ENCODE measurements at places on chromosomes 5 and 9.

DNA sequence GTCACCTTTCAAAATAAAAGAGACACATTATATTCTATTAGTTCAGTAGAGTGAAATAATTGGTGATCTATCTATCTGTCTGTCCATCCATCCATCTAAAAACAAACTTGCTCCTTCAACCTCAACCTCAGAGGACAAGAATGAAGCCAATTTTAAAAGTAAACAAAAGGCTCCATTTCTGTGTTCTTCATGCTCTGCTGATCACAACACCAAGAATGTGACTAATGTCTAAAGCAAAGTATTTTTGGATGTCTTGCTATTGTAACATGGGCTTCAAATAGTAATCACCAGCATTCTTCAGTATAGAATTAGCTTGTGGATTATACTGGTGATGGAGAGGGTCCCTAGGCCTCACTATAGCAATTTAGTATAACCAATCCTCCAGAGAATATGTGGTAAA lies 1304.4 kb downstream of the MAT2B start:
- peak; percentile 78 for DNase-seq

- no peak for DNase-seq
Observed at GRCh38 chr9:69658987-69659675, 13.0 kb downstream of the APBA1 start.

DNA sequence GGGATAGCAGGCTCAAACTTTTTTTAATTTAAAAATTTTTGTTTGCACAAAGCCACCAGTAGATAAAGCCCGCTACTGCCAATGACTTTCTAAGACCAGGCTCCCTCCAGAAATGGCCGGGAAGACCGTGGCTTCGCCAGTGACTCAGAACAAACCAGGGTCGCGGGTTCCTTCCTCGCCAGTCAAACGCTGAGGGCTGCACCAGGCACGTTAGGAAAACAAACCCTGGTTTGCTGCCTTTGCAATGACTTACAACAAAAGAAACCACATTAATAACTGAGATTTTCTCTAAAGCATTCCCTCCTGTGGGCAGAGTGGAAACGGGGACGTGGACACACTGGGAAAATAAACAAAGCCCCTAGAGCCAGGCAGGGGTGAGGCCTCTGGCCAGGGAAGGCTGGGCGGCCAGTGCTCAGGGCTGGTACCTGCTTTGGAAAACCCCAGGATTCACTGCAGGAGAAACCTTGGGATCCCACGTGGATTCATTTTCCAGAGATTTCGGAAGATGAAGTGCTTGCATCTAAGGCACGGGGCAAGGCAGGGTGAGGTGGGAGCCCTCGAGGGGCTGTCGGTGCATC lies 3.8 kb downstream of the PRRX2 start:
- DNase-seq, result peak; percentile 92

DNA sequence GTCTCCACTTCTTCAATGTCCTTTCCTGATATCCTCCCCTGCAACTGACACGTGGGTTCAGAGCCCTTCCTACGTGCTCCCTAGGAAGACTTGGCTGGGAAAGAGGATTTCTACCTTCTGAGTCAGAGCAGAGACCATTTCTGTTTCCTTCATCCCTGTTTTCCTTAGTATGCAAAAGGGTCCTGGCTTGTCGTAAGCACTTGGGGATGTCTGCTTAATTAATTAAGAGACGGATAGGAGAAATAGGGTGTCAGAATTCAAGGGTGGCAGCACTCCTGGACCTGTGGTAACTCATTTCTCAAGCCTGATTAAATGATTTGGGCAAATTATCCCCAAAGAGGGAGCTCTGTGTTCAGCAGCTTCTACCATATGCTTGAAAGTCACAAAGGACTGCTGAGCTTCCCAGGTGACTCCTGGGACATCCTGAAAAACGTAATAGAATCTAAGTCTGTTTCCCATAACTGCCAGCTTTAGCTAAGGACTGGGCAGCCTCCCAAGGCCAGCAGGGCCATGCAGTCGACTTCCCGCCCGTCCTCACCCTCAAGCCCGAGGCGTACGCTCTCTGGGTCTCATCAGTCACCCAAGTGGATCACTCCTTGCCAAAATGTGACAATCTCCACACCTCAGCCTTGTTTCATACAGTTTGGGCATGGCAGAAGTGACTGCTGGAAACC lies 20.5 kb downstream of the ABCA1 start:
- peak; percentile 83 for DNase-seq

GRCh38 chr5:39116344-39117170 lies 42.4 kb upstream of the RICTOR start:
- no peak for DNase-seq

GRCh38 chr9:117359910-117360309 lies 54.9 kb downstream of the ASTN2 start:
- DNase-seq, result no peak

GRCh38 chr9:89923961-89924504 lies 319.2 kb downstream of the GADD45G start:
- DNase-seq, result no peak

DNA sequence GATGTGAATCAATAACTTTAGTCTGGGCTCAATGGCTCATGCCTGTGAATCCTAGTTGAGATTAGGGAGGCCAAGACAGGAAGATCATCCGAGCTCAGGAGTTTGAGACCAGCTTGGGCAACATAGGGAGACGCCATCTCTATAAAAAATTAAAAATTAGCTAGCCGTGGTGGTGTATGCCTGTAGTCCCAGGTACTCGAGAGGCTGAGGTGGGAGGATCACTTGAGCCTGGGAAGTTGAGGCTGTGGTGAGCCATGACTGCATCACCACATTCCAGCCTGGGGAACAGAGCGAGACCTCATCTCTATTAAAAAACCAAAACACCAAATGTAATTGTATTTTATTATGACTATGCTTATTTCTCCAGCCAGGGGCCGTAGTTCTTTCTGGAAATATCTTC lies 69.6 kb upstream of the NR5A1 start:
- DNase-seq, result no peak

- DNase-seq, result no peak
Observed at GRCh38 chr5:102853680-102854079, 98.6 kb downstream of the PAM start.

DNA sequence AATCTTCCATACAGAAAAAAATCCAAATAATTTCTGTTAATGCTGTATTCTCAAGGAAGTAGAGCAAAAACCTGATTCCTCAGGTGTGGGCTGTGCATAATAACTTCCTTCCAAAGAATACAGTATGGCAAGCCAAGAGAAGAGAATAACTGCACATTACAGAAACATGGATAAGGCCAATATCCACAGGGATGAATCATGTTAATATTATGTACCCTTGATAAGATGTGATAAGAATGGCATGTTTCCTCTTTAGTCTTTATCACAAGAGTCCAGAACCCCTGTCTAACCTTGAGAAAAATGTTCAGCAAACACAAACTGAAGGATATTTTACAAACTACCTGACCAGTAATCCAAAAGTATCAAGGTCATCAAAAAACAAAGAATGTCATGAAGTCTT lies 795.8 kb downstream of the SEMA5A start:
- DNase-seq, result no peak

Data from astrocyte of the hippocampus (primary cell).